Suppressor macrophage treated with lipopolysaccharide for 1 hour (primary cell): ENCODE measurements at places on chromosomes 1 and 21.
A peak's percentile ranks its signal among the peaks of the same experiment; 100 is the strongest.

DNA sequence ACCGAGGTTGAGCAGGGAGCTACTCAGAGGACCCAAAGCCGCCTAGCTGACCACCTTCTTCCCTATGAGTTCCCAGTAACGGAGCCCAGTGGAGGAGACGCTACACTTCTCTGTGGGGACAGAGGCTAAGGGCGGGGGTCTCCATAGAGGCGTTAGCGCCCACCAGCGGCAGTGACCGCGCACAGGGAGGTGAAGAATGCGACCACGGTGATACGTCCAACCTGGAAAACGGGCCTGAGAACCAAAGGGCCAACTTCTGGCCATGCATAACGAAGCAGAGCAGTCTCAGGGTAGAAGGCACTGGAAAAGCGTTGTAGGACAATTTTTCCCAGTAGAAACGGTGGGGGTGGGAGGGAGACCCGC lies 400 bp upstream of the COG2 start:
- no peak for DNase-seq

DNA sequence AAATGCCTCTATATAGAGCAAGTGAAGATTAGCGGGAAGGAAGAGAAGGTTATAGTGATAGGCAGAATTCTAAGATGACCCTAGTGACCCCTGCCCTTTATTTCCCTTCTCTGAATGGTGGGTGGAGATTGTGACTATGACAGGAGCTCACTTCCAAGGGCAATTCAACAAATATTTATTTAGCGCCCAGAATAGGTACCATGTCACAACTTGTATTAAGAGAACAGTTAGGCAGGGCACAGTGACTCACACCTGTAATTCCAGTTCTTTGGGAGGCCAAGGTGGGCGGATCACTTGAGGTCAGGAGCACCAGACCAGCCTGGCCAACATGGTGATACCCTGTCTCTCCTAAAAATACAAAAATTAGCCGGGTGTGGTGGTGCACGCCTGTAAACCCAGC lies 236.0 kb upstream of the POGK start:
- no peak for DNase-seq

GRCh38 chr21:45433911-45434644 lies 29.1 kb downstream of the COL18A1 start:
- no peak for DNase-seq

- DNase-seq, result no peak
These were observed 35.0 kb upstream of the IL19 start for GRCh38 chr1:206735553-206736031.

DNA sequence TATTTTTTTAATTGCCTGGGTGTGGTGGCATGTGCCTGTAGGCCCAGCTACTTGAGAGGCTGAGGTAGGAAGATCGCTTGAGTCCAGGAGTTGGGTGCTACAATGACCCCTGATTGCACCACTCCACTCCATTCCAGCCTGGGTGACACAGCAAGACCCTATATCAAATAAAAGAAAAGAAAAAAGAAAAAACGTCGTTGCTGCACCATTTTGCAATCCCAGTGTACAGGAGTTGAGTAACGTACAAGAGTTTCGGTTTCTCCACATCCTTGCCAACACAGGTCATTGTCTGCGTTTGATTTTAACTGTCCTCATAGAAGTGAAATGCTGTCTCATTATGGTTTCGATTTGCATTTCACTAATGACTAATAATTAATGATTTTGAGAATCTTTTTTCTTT lies 7.9 kb downstream of the ZNF684 start:
- peak; percentile 59 for DNase-seq
